Endodermal cell (in vitro differentiated cells): ENCODE measurements at places on chromosomes 1 and 21. TPM values are rescaled to one million over a fixed set of nuclear protein-coding genes. Genes with fewer than 3 reads are reported as not detected.

Gene WNT3A
- total RNA-seq, result 0.11 to 0.17 TPM (median 0.12 TPM) in 3 replicates

Gene SPRR1A
- not detected in 2 replicates for total RNA-seq

Gene SYNC
- total RNA-seq, result 0.18 and 0.47 TPM in 2 replicates

Gene AADACL3
- not detected in 3 replicates for total RNA-seq

Gene GJC2
- 0.47 and 0.53 TPM in 2 replicates for total RNA-seq

Gene HCRTR1
- not detected in 3 replicates for total RNA-seq

Gene ASCL5
- total RNA-seq, result 0.56 to 1.2 TPM (median 1.2 TPM) in 3 replicates

GRCh38 chr21:29130270-29130969 lies at the start of gene MAP3K7CL:
MAP3K7CL (plus strand) TSS chr21:29130644; CDS start chr21:29133345, 2,701 bp downstream.
- no peak for DNase-seq

- peak; percentile 59 for DNase-seq
These were observed 118.8 kb upstream of the PBX1 start for GRCh38 chr1:164440232-164440631.

GRCh38 chr1:42952303-42953001 lies 6.2 kb downstream of the SLC2A1 start:
- peak; percentile 55 for DNase-seq

GRCh38 chr1:36755303-36756230 lies 272.9 kb upstream of the CSF3R start:
- peak; percentile 27 for DNase-seq

GRCh38 chr21:40051801-40052200 lies 184.6 kb downstream of the PCP4 start:
- no peak for DNase-seq

- DNase-seq, result no peak
These were observed 7.0 kb downstream of the DCST2 start for GRCh38 chr1:155026588-155026987.

DNA sequence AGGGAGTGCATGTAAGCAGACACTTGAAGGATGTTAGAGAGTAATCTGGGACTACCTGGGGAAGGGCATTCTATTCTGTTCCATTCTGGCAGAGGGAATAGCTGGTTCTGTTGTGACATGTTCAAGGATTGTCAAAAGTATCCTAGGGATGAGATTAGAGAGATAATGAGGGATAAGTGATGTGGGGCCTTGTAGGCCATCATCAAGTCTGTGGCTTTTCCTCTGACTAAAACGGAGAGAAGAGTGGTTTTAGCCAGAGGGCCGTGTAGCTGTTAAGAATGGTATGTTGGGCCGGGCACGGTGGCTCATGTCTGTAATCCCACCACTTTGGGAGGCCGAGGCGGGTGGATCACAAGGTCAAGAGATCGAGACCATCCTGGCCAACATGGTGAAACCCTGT lies 23.6 kb downstream of the TGFB2 start:
- DNase-seq, result no peak

DNA sequence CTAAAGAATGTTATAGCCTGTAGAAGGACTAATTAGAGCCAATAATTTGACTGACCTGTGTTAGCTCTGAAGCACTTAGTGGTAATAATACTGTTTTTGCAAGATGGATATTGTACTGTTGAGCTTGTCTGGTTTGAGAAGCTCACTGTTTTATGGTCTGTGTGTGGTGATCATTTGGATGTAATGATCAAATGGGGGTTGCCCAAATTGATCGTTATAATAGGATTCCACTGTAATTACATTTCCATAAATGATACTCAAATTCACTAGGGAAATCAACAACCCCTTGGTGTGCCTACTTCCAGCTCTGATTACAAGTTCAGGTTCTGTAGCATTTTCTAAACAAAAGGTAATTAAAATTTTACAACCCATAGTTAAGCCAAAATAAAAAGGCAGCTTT lies 971.4 kb downstream of the TTLL7 start:
- DNase-seq, result no peak

- DNase-seq, result no peak
These were observed 133.8 kb downstream of the HS2ST1 start for GRCh38 chr1:87048237-87048636.
